Activated CD8-positive, alpha-beta memory T cell treated with anti-CD3 and anti-CD28 coated beads for 36 hours (primary cell): ENCODE measurements at places on chromosomes 7 and 10. TPM values are rescaled to one million over a fixed set of nuclear protein-coding genes. Genes with fewer than 3 reads are reported as not detected.

SEMA4G gene
- total RNA-seq, result 0.71 TPM

CALHM3 gene
- total RNA-seq, result not detected

TMEM26 gene
- not detected for total RNA-seq

UBE2D1 gene
- 16.8 TPM for total RNA-seq

STK31 gene
- not detected for total RNA-seq

SORCS1 gene
- not detected for total RNA-seq

MMRN2 gene
- total RNA-seq, result not detected

OR2A42 gene
- not detected for total RNA-seq

EPO gene
- 0.15 TPM for total RNA-seq
